Karpas-422 (cell line): ENCODE measurements at places on chromosomes 4 and X. TPM values are rescaled to one million over a fixed set of nuclear protein-coding genes. Genes with fewer than 3 reads are reported as not detected.

- no peaks in the 10 kb centered on the region for H3K4me1 ChIP-seq
- no peaks in the 10 kb centered on the region for H3K27me3 ChIP-seq
- H3K4me3 ChIP-seq, result no peak overlapping the region
- H3K27ac ChIP-seq, result no peak overlapping the region
- no peaks in the 10 kb centered on the region for H3K36me3 ChIP-seq
- no peak for DNase-seq
These were observed 29.7 kb upstream of the ADH6 start for GRCh38 chr4:99248714-99249113.

GRCh38 chr4:123383566-123383965, 13.0 kb upstream of the SPRY1 start:
- no peaks in the 10 kb centered on the region for H3K4me1 ChIP-seq
- no peak overlapping the region for H3K27ac ChIP-seq
- DNase-seq, result no peak
- no peaks in the 10 kb centered on the region for H3K36me3 ChIP-seq

GRCh38 chr4:57548856-57549255, 438.7 kb upstream of the IGFBP7 start:
- H3K27ac ChIP-seq, result no peak overlapping the region
- H3K27me3 ChIP-seq, result no peaks in the 10 kb centered on the region
- H3K4me3 ChIP-seq, result no peak overlapping the region
- DNase-seq, result no peak
- no peaks in the 10 kb centered on the region for H3K36me3 ChIP-seq

DNA sequence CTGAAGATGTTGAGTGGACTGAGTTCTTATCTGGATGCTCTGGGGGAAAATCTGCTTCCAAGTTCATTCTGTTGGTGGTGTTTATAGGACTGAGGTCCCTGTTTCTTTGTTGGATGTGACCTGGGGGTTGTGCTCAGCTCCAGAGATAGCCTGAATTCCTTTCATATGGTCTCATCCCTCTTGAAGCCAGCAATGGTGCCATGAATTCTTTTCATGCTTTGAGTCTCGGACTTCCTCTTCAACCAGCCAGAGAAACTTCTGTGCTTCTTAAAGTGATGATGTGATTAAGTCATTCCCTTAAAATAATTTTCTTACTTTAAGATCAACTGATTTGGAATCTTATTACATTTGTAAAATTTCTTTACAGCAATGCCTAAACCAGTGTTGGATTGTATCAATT, 233.8 kb upstream of the UGT8 start:
- no peak for DNase-seq
- no peak overlapping the region for H3K27ac ChIP-seq
- H3K4me3 ChIP-seq, result no peak overlapping the region
- no peaks in the 10 kb centered on the region for H3K4me1 ChIP-seq
- H3K27me3 ChIP-seq, result no peaks in the 10 kb centered on the region

DNA sequence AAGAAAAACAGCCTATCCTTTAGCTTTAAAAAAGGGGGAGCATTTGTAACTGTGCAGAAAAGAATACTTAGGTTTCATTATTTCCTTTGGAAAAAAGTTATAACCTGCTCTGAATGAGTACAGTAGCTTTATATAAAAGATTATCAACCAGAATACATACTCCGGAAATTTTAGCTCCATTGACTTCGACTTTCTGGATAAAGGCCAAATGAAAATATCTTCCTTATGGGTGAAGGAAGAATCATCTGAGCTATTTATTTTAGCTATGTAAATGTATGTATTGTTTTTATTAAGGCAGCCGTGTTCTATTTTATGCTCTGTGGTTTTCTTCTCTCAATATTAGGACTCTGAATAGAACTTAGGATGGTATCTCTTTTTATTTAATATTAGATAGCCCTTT, 69.0 kb upstream of the ETNPPL start:
- H3K27me3 ChIP-seq, result no peaks in the 10 kb centered on the region
- no peak overlapping the region for H3K27ac ChIP-seq
- DNase-seq, result no peak
- H3K36me3 ChIP-seq, result no peaks in the 10 kb centered on the region
- no peak overlapping the region for H3K4me3 ChIP-seq

- DNase-seq, result no peak
- H3K27ac ChIP-seq, result no peak overlapping the region
- H3K36me3 ChIP-seq, result no peaks in the 10 kb centered on the region
These were observed 358.4 kb downstream of the PRR32 start for GRCh38 chrX:127177966-127178365.

DNA sequence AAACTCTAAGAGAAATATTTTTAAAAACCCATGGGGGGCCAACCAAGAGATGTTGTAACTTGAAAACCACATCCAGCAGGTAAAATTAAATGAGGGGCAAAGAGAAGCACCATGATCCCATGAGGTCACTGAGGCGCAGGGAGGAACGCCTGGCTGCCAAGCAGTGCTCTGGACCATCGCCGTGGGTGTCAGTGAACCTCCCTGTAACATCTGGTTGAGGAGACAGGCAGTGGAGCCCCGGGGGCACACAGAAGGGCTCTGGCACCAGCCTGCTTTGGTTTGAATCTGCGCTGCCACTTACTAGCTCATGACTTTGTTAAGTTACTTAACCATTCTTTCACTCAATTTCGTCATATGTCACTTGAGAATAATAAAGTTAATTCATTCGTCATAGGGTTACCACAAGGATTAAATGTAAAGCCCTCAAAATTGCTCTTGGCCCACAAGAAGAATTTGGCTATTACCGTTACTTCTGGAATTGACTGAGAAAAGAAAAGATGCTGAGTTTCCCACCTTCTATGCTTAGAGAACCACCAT, 41.6 kb upstream of the SLC25A4 start:
- no peak for DNase-seq
- no peak overlapping the region for H3K4me3 ChIP-seq
- H3K36me3 ChIP-seq, result no peaks in the 10 kb centered on the region
- H3K4me1 ChIP-seq, result no peaks in the 10 kb centered on the region

DNA sequence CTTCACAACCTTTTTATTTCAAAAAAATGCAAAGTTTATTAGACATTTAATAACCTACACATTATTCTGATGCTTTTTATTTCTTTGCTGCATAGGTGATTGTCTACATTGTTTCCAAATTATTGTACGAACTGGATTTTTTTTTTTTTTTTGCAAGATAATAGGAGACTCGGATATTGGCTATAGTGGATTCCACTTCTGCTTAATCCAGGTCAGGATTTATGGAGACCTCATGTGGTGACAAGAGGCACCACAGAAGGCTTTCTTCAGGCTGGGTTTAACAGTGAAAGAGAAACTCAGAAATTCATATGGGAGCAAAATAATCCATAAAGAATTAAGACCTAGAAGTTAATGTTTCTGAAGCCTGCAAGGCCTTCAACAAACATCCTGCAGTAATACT, 2.4 kb upstream of the SLIT2 start:
- H3K27me3 ChIP-seq, result no peaks in the 10 kb centered on the region
- H3K36me3 ChIP-seq, result no peaks in the 10 kb centered on the region
- no peaks in the 10 kb centered on the region for H3K4me1 ChIP-seq
- peak; percentile 46 for DNase-seq

GRCh38 chrX:118115953-118116712, 477 bp downstream of the KLHL13 start:
- no peak overlapping the region for H3K27ac ChIP-seq
- no peaks in the 10 kb centered on the region for H3K36me3 ChIP-seq
- H3K27me3 ChIP-seq, result no peaks in the 10 kb centered on the region
- peaks cover 16% of the 10 kb centered on the region for H3K4me1 ChIP-seq
- DNase-seq, result no peak

- H3K4me3 ChIP-seq, result no peak overlapping the region
- no peaks in the 10 kb centered on the region for H3K4me1 ChIP-seq
- no peaks in the 10 kb centered on the region for H3K36me3 ChIP-seq
- H3K27ac ChIP-seq, result no peak overlapping the region
- no peak for DNase-seq
These were observed 38.6 kb downstream of the PTCHD1 start for GRCh38 chrX:23373129-23373804.

DNA sequence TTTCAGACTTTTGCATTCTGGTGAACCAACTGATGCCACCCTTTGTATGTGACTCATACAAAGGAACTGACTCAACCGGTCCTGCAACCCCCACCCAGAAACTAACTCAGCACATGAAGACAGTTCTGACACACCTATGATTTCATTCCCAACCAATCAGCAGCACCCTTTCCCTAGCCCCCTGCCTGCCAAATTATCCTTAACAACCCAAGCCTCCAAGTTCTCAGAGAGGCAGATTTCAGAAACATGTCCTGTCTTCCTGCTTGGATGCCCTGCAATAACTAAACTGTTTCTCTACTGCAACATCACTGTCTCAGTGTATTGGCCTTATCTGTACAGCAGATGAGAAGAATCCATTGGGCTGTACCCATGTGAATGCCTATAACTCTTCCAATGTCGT, 284.7 kb downstream of the CAMK2D start:
- H3K36me3 ChIP-seq, result peaks cover 37% of the 10 kb centered on the region
- H3K4me3 ChIP-seq, result no peak overlapping the region
- H3K27ac ChIP-seq, result no peak overlapping the region
- DNase-seq, result no peak
- H3K4me1 ChIP-seq, result no peaks in the 10 kb centered on the region

DNA sequence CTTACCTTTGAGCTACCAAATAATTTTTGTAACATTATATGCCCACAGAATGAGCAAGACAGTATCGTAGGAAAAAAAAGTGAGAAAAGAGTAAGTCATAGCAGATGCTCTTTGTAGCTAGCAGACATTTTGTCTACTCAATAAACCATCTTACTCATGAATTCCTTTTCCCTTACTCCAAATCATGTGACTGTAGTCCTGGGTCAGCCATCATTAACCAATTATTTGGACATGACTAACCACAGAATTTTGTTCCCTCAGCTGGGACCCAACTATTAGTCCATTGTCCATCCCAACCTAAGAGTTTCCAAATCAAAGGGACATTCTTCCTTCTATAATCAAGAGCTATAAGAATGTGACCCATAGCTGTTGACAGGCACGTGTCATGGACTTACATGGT, 11.4 kb downstream of the UBE2D3 start:
- H3K4me3 ChIP-seq, result no peak overlapping the region
- no peak overlapping the region for H3K27ac ChIP-seq
- peaks cover 86% of the 10 kb centered on the region for H3K4me1 ChIP-seq
- no peak for DNase-seq
- H3K36me3 ChIP-seq, result peaks cover 70% of the 10 kb centered on the region

GRCh38 chrX:115437841-115438595, 123.0 kb upstream of the PLS3 start:
- no peaks in the 10 kb centered on the region for H3K4me1 ChIP-seq
- no peak overlapping the region for H3K4me3 ChIP-seq
- H3K27me3 ChIP-seq, result no peaks in the 10 kb centered on the region
- DNase-seq, result no peak
- no peaks in the 10 kb centered on the region for H3K36me3 ChIP-seq

GRCh38 chr4:129246910-129247461, 151.0 kb downstream of the C4orf33 start:
- no peaks in the 10 kb centered on the region for H3K27me3 ChIP-seq
- no peak overlapping the region for H3K27ac ChIP-seq
- H3K4me3 ChIP-seq, result no peak overlapping the region

- no peak overlapping the region for H3K27ac ChIP-seq
- H3K4me1 ChIP-seq, result no peaks in the 10 kb centered on the region
- H3K4me3 ChIP-seq, result no peak overlapping the region
These were observed 205.7 kb downstream of the FAT4 start for GRCh38 chr4:125520258-125520990.

GRCh38 chr4:42574870-42575430, 82.0 kb downstream of the ATP8A1 start:
- no peak overlapping the region for H3K4me3 ChIP-seq
- H3K27me3 ChIP-seq, result no peaks in the 10 kb centered on the region
- no peaks in the 10 kb centered on the region for H3K4me1 ChIP-seq
- no peak for DNase-seq
- H3K36me3 ChIP-seq, result peaks cover 8% of the 10 kb centered on the region; the same call in 1 of the 2 replicates

DNA sequence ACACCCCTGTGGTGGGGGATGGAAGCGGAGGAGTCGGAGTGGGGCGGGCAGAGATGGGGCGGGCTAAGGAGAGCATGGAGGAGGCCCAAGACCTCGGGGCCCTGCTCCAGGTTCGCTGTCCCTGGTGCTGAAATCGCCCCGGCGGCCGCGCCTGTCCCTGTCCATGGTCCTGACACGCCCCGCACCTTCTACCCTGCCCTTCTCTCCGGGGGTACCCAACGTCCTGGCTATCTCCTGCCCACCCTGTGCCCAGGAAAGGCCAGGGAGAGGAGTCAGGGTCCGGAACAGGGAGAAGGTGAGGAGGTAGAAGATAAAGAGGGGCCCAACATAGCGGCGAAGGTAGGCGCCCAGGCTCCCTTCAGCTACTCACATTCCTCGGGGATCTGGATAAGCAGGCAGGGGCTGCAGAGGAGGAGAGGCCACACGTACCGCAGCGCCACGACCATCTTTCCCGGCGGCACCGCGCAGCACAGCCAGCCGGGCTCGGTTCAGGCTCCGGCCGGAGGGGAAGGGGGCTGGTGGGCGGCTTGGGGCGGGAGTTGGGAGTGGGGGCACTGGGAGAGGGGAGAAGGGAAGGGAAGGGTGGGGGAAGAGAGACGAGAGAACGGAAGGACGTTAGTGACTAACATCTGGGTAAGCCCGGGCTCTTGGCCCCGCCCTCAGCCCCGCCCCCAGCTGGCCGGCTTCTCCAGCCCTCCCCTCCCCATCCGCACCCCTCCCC, 10.4 kb downstream of the L1CAM start:
- no peaks in the 10 kb centered on the region for H3K36me3 ChIP-seq
- H3K27ac ChIP-seq, result no peak overlapping the region
- DNase-seq, result peak; percentile 75

DNA sequence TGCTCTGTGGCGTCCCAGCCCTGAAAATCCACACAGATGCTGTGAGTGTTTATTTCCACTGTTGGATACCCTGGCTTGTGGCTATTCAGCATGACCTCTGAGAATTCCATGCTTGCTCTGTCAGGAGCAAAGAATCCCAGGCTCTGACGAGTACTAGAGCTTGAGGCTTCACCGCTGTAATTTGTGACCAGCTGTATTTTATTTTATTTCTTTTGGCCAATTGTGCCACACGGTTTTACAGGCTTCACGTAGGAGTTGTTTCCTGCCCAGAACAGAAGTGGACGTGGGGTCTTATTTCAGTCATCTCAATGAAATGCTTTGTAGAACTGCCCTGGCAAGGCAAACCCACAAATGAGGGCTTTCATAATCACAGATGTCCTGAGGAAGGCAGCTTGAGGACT, 69.4 kb upstream of the CLDN34 start:
- H3K36me3 ChIP-seq, result no peaks in the 10 kb centered on the region
- no peak for DNase-seq
- no peaks in the 10 kb centered on the region for H3K4me1 ChIP-seq
- H3K27me3 ChIP-seq, result no peaks in the 10 kb centered on the region
- no peak overlapping the region for H3K27ac ChIP-seq
- H3K4me3 ChIP-seq, result no peak overlapping the region

GRCh38 chrX:84717343-84717742, 215.1 kb upstream of the HDX start:
- no peaks in the 10 kb centered on the region for H3K27me3 ChIP-seq
- H3K36me3 ChIP-seq, result no peaks in the 10 kb centered on the region
- H3K27ac ChIP-seq, result peak overlapping the region; percentile 79

The OTC gene
- total RNA-seq, result not detected in 2 replicates

The GLUD2 gene
- total RNA-seq, result 0.07 and 0.11 TPM in 2 replicates

The GAGE1 gene
- not detected in 2 replicates for total RNA-seq

The SOX3 gene
- total RNA-seq, result not detected in 2 replicates

The PRKG2 gene
- total RNA-seq, result not detected in 2 replicates

The MAGEE1 gene
- 0.76 and 0.78 TPM in 2 replicates for total RNA-seq

The STIM2 gene
- total RNA-seq, result 96.4 and 203 TPM in 2 replicates

The TEX11 gene
- total RNA-seq, result not detected in 2 replicates

The SCML1 gene
- not detected in 2 replicates for total RNA-seq

The SSX3 gene
- not detected in 2 replicates for total RNA-seq

The HSFX2 gene
- total RNA-seq, result not detected in 2 replicates

The ZNF157 gene
- total RNA-seq, result 0.52 and 0.90 TPM in 2 replicates

The FGF16 gene
- not detected in 2 replicates for total RNA-seq

The CXCL5 gene
- total RNA-seq, result not detected in 2 replicates

The SPANXA1 gene
- total RNA-seq, result not detected in 2 replicates

The CD38 gene
- total RNA-seq, result 3.6 and 12.1 TPM in 2 replicates

The ADAM29 gene
- not detected in 2 replicates for total RNA-seq

The OFD1 gene
- total RNA-seq, result 68.4 and 76.3 TPM in 2 replicates

The PRR32 gene
- not detected in 2 replicates for total RNA-seq

The MMRN1 gene
- not detected in 2 replicates for total RNA-seq

The UXT gene
- 191 and 202 TPM in 2 replicates for total RNA-seq
